ENCODE measurements at places on chromosomes 16 and 17.

DNA sequence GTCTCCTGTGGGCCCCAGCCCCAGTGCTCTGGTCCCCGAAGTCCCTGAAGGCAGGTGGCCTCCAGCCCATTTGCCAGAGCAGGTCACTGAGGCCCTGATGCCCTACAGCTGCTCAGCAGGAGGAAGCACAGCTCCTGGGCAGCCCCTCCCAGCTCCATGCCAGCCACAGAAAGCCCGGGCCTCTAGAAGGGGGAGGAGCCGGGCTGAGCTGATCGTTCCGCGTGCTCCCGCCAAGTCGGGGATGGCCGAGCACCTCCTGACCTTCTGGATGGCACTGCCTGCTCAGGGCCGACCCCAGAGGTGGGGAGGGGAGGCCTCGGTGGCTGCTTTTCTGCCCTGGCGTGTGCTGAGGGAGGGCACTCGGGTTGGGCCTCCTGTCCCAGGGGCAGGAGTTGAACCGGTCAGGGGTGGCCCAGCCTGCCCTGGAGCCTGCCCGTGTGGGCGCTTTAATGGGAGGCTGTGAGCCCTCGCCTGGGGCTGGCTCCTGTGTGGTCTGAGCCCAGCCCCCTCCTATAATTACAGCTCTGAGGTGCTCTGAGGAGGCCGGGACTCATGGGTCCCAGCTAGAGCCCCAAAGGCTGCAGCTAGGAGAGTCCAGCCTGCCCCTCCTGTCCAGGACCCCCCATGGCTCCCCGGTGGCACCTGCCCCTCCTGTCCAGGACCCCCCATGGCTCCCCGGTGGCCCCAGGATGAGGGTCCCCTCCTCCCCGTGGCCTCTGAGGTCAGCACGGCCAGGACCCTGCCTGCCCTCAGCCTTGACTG is 29.7 kb downstream of the ZFPM1 start:
- no peak for DNase-seq

DNA sequence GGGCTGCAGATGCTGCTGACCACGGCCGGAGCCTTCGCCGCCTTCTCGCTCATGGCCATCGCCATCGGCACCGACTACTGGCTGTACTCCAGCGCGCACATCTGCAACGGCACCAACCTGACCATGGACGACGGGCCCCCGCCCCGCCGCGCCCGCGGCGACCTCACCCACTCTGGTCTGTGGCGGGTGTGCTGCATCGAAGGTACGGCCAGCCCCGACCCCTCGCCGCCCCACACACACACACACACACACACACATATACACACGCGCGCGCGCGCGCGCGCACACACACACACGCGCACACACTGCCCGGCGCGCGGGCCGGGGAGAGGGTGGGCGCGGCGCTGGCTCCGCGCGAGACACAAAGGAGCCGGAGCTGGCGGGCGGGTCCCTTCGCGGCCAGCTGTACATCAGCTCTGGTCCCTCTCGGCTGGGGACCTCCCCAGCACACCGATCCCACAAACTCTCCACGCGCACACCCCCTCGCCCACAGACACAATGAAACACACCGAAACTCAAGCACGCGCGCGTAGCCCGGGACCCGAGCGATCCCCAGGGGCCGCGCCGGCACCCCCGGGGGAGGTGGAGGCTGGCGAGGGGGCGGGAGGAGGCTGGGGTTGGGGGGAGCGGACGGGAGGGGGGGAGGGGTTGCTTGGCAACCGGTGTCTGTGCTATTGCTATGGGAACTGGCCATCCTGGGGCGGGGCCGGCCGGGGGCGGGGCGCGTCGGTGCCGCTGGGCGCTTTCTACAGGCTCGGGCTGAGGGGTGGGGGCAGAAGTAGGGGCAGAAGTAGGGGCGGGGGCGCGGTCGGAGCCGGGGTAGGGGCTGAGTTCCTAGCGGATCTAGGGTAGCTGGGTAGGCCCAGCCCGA is 658 bp downstream of the CACNG4 start:
- peak; percentile 58 for DNase-seq

DNA sequence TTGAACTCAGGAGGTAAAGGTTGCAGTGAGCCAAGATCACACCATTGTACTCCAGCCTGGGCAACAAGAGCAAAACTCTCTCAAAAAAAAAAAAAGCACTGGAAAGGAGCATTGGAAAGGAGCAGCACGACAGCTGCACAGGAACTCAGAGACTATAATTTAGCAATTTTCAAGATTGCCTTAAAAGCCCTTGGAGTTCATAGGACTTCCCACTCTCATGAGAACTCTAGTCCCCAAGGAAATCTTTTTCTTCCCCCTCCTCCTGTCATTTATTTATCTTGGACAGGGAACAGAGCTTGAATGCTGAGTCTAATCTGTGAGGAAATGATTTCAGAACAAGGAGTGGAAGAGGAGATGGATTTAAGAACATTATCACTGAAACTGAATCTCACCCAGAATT is 69.0 kb downstream of the PLXDC1 start:
- DNase-seq = no peak

DNA sequence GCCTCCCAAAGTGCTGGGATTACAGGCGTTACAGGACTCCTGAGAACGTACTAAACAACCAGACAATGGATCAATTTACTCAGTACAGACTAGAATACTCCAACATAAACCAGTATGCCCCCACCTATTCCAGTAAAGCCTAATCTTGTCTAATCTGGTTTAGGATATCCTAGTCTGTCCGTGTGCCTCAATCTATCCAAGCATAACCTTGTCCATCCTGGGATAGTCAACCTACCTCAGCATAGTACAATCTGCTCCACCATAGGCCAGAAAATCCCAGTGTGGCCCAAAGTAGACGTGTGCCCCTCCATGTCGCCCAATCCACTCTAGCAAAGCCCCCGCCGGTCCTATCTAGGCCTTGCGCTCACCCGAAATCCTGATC is 625 bp downstream of the DVL2 start:
- DNase-seq = no peak

DNA sequence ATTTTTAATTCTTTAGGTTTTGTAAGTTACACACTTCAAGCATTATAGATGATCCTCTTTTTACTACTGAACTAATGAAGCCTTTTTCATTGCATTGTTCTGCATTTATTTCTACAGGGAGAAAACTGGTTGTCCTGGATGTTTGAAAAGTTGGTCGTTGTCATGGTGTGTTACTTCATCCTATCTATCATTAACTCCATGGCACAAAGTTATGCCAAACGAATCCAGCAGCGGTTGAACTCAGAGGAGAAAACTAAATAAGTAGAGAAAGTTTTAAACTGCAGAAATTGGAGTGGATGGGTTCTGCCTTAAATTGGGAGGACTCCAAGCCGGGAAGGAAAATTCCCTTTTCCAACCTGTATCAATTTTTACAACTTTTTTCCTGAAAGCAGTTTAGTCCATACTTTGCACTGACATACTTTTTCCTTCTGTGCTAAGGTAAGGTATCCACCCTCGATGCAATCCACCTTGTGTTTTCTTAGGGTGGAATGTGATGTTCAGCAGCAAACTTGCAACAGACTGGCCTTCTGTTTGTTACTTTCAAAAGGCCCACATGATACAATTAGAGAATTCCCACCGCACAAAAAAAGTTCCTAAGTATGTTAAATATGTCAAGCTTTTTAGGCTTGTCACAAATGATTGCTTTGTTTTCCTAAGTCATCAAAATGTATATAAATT is 53.0 kb downstream of the TUBD1 start:
- no peak for DNase-seq

DNA sequence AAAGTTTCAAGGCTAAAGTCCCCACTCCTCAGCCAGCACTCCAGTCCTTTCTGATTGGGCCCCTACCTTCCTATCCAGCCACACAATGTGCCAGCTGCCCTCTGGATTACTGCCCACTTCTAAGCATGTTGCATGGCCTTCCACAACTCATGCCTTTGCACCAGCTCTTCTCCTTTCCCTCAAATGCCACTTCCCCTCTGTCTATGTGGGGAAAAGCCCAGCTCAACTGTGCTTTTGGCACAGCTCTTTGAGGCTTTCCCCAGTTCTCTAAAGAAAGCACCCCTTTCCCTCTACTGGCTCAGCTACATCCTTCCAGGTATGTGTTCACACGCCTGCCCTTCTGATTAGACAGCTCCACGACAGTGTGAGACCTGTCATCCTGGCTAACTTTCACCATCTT is 18.5 kb downstream of the GTF3C1 start:
- DNase-seq = no peak

- DNase-seq = no peak
These were observed 7.3 kb downstream of the RGS11 start for GRCh38 chr16:268141-269053.

DNA sequence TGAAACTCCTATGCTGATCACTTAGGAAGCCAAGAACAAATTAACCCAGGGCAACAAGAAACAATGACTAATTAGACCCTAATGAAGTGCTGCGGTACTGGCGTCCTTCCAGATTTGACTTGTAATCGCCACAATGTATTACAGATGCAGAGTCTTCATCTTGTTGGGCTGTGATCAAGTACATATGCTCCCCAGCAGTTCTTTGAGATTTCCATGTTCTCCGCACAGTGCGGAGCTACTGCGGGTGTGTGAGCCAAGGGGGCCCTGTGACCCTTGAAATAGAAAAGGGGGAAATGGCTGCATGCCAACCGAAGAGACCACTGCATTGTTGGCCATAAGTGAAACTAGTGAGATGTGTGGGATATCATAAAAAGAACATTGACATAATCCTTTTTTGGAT is 469.9 kb downstream of the MAF start:
- DNase-seq = no peak

DNA sequence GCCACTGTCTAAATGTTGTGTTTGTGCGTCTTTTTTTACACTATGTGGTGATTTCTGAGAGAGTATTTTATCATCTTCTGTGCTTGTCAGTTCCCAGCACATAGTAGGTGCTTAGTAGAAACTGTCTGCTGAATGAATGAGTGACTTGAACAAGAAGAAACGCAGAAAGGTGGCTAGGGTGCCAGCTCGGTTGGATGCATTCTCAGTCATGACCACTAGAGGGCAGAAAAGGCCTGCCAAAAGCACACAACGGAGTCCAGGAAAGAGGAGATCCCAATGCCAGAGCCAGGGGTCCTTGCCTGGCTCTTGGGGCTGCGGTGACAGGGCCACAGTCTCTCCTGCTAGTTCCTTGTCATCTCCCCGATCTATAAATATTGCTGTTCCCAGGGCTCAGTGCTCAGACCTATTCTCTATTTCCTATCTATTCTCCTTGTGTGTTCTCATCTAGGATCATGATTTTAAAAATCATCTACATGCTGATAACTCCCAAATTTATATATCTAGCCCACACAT is 57.3 kb upstream of the CCL1 start:
- DNase-seq = peak; percentile 82

GRCh38 chr16:58111302-58111627 is 17.9 kb downstream of the CFAP20 start:
- no peak for DNase-seq

DNA sequence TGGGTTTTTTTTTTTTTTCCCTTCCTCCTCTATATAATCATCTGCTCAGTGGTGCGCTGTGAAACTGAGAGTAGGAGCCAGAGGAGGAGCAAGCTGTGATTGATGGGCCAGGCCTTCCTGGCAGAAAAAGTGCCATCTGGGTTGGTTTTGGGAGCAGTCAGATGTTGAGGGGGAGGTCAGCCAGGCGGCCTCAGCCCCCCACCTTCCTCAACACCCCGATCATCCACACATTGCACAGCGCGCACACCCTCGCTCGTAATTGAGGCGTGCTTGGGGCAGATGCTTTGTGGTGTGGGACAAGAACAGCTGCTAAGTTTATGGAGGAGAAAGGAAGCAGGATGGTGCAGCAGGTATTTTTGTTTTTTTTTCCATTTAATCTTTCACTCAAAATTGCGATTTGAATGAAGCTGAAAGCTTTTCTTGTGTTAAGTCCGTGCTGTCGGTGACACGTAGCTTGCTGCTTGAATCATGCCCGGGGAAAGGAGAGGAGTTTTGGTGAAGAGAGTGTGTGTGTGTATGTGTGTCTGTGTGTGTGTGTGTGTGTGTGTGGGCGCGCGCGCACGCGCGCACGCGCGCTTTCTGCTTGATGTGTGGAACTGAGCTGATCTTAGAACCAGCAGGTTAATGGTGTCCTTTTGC is 177.4 kb downstream of the RBFOX1 start:
- DNase-seq = no peak

DNA sequence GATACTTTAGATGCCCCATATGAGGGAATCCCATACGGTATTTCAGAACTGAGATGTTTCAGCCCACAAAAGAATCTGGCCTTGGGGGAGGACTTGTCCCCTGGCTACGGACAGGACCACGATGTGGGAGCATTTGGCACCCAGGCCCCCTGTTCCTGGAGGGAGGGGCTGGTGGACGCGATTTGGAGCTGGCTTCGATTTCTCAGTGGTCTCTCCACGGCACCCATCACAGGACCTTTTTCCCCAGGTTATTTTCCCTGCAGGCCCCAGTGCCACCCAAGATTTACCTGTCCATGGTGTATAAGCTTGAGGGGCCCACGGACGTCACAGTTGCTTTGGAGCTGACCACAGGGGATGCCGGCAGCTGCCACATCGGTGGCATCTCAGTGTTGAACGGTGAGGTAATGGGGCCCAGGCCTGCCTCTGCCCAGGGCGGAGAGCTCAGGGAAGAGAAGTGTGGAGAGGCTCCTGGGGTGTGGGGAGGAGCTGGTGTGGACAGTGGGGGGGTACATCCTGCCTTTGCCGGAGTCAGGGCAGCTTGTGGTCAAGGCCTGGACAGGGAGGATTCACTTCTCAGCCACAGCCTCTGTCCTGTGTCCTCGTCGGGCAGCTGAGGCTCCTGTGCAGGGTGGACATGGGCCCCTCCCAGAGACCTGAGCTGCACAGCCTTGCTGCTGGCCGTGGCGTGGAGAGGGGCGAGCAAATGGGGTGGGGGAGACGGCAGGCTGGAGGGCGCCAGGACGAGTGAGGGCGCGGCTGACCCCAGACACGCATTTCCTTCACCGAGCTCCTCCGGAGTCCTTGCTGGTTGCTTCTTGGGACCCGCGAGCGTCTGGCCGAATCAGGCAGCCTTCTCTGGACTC is 9.9 kb downstream of the ENGASE start:
- DNase-seq = no peak

GRCh38 chr17:80791758-80792284 is 199.8 kb upstream of the CHMP6 start:
- DNase-seq = peak; percentile 68

- peak; percentile 71 for DNase-seq
These were observed at the start of gene MEIOB for GRCh38 chr16:1871974-1872635. MEIOB (minus strand) TSS chr16:1872164; CDS start chr16:1868175, 3,989 bp downstream.

- no peak for DNase-seq
These were observed 26.4 kb downstream of the MLYCD start for GRCh38 chr16:83925095-83925905.

GRCh38 chr16:78390508-78391324 is 291.3 kb downstream of the WWOX start:
- DNase-seq = no peak

DNA sequence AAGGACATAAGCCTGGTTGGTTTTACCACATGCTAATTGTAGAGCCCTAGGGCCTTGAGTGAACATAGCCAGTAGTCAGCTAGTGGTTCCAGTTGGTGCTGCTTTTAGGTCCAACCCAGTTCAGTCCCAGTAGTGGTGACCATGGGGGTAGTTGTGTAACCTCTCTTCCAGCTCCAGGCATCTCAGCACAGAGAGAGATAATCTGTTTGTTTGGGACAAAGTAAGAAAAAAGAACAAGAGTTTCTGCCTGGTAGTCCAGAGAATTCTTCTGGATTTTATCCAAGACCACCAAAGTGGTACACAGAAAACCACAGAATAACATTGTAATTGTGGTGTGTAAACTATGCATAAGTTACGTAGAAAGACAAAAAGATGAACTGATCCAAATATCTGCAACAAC is 5.2 kb upstream of the CCL13 start:
- DNase-seq = no peak
